ENCODE measurements at places on chromosomes 1 and 21.

DNA sequence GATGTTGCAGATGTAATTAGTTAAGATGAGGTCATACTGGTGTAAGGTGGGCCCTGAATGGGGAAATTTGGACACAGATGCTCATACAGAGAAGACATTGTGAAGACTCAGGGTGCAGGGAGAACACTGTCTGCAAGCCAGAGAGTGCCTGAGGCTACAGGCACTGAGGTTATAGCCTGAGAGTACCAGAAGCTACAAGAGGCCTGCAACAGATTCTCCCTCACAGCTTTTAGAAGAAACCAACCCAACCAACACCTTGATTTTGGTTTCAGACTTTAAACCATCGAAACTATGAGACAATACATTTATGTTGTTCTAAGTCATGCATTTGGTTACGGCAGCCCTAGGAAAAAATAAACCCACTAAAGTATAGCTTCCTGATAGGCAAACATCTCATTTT, 321.7 kb upstream of the USP25 start:
- no peak for DNase-seq

DNA sequence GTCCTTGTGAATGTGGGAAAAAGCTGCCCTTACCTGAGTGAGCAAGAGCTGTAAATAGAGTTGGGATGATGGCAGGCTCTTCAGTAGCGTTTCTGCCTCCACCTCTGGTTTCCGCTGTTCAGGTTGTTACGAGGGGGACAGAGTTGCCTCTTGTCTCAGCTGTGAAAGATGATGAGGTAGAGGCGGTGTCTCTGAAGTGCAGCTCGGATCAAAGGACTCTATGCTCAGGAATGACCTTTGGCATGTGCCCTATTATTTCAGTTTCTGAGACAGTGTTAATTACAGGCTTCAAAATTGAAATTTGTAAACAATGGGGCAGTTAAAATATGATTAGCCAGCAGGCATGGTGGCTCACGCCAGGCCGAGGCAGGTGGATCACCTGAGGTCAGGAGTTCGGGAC, 70.3 kb downstream of the VPS26C start:
- no peak for DNase-seq

DNA sequence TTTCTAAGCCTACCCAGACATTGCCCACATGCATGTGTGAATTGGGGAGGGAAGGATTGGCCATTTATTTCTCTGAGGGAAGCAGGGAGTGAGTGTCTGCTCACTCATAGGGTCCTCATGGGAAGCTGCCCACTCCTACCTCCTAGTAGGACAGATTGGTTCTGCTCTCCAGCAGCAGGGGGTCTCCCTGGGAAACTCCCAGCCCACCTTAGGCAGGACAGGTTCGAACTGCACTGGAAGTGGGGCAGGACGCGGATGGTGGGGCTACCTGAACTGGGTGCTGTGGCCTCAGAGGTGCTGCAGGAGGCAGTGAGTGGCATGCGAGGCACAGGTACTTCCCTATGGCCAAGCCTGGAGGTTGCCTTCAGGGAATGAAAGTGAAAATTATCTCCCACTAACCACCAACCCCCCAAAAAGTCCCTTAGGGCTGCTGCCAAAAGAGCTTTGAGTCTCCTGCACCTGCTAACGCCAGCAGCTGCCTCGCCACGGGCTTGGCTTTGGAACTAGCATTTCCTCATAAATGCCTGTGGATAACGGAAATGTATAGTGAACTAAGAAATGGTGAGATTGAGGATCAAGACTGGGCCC, 157.0 kb upstream of the COA6 start:
- no peak for DNase-seq

- no peak for DNase-seq
Measured at GRCh38 chr1:219120624-219121544, 52.8 kb upstream of the LYPLAL1 start.

- DNase-seq = no peak
Measured at GRCh38 chr1:47842228-47842919, 154.8 kb downstream of the TRABD2B start.

GRCh38 chr1:118132000-118132399, 53.0 kb downstream of the SPAG17 start:
- DNase-seq = no peak

DNA sequence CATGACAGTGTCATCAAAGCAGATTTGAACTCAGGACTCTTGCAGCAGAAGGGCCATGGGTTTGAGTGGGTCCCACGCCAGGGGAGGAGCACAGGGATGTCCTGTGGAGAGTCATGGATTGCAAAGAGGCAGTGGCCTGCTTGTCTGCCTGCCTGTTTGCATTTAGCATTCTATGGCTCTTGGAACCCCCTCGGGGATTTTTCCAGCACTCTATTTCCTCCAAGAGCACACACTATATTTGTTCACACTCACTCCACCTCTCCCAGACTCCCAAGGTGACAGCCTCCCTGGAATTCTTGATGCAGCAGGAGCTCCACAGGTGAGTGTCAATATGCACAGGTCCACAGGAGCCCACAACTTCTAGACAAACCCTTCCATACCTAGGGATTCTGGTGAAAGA, 73.1 kb upstream of the LRRN2 start:
- no peak for DNase-seq

DNA sequence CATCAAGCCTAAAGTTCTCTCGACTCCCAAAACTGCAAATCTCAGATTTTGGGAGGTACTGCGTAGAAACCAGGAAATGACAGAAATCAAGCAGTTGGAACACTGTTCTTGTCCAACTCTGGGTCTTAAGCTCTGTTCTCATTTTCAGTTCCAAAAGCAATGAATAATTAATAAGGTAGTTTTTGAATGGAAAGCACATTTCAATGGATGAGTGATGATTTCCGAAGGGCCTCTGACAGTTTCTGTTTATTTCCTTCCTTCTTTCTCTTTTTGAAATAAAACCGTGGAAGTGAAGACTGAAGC, 20.9 kb upstream of the TARBP1 start:
- no peak for DNase-seq

GRCh38 chr1:209238356-209238755, 345.2 kb upstream of the CAMK1G start:
- no peak for DNase-seq

DNA sequence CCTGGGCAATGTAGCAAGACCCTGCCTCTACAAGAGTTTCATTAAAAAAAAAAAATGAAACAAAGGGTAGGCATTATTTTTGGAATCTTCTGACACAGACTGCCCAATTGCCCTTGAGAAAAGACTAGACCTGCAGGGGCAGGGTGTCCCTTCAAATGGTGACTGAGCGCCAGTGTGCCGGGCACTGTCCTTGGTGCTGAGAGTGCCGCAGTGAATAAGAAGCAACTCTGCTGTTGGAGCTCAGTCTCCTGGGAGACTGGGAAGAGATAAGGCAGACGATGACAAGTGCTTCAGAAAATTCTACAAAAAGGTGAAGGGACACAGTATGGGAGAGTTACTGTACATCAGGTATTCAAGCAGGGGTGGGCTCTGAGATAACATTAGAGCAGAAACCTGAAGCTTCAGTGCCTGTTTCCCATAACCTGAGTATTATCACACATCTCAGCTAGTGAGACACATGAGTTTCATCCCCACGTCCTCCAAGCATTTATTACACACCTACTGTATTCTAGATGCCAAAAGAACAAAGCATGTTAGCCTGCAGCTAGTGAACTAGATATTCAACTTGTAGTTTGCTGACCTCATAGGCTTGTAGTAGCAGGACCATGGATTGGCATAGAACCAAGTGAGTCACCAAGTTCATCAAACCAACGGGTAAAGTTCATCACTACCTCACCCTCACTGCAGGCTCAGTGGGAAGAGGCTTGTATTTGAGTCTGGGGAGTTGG, 18.4 kb upstream of the RPL11 start:
- DNase-seq = no peak

DNA sequence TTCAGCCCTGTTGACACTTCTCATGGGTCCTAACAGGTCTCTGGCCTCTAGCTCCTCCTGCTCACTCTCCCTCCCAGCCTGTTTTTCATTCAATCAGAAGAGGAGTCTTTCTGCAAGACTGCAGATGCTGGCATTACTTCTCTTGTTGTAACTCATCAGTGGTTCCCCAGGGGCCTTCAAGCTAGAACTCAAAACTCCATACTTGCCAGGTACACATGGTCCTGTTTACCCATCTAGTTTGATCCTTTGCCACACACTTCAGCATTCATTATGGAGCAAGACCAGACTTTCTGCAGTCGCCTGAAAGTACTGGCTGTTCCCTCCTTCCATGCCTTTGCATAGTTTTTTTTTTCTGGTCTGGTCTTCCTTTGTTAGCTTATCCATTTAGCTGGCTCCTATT, 47.9 kb downstream of the SERBP1 start:
- DNase-seq = no peak

- DNase-seq = no peak
Measured at GRCh38 chr1:221286399-221286798, 407.2 kb downstream of the HLX start.

- no peak for DNase-seq
Measured at GRCh38 chr1:56258371-56258770, 321.0 kb downstream of the PLPP3 start.

GRCh38 chr1:85351202-85351828, 74.9 kb upstream of the BCL10 start:
- DNase-seq = no peak

- peak; percentile 32 for DNase-seq
Measured at GRCh38 chr1:44714944-44715571, 15.9 kb downstream of the RNU5D-1 start.

DNA sequence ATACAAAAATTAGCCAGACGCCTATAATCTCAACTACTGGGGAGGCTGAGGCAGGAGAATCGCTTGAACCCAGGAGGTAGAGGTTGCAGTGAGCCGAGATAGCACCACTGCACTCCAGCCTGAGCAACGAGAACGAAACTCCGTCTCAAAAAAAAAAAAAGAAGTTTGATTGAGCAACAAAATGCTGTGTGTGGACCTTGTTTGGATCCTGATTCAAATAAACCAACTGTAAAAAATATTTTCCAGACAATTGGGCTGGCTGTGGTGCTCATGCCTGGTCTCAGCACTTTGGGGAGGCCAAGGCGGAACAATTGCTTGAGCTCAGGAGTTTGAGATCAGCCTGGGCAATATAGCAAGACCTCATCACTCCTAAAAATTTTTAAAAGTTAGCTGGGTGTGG, 16.8 kb downstream of the PTAFR start:
- no peak for DNase-seq

DNA sequence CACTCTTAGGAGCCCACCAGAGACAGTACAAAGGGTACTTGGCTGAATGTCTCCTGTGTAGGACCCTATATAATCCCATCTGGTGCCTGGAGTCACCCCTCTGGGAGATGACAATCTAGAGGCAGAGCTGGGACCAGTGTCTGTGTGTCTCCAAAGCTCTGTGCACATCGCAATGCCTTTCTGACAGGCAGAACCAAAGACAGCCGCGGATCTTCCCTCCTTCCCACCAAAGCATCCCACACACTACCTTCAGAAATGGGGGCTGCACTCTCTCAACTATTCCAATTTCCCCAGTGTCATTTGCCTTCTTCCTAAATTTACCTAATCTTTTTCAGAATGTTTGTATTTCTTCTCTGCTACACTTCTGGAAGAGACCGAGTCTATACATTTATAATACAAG, 12.0 kb downstream of the PGBD5 start:
- DNase-seq = no peak

DNA sequence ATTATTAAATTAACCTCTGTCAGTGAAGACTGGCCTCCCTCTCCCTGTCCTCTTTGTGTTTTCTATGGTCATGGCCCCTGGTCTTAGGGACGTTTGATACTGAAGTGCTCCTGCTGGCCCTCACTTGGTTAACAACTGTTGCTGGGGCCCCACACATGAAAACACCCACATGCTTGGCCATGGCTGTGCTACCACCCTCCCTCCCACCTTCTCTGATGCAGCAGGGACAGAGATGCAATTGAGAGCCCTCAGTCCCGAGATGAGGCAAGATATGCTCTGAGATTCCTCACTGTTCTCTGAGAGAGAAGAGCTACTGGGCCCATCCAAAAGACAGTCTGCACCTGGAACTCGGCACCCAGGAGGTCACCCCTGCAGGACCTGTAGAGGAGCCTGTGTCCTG, 33.3 kb downstream of the NCMAP start:
- DNase-seq = no peak

DNA sequence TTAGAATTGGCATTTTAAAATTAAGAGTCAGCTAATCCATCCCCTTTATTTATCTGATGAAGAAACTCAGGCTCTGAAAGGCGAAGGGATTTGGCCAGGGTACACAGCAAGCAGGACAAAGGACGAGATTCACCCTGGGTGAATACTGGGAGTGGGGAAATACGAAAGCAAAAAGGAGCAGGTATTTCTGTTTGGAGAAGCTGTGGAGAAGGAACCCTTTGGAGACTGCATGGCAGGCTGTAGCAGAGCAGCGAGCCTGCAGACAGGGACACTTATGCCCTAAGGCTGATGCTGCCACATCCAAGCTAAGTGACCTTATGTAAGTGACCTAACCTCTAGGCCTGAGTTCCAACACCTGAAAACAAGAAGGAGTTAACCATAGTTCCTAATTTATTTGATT, 207.2 kb upstream of the C1orf87 start:
- DNase-seq = no peak

- DNase-seq = no peak
Measured at GRCh38 chr1:179598631-179599030, 7.0 kb downstream of the TDRD5 start.

GRCh38 chr1:93989601-93990000, 80.4 kb upstream of the GCLM start:
- no peak for DNase-seq

- DNase-seq = no peak
Measured at GRCh38 chr1:9613625-9614299, 25.1 kb downstream of the TMEM201 start.

- no peak for DNase-seq
Measured at GRCh38 chr1:88646476-88647248, 37.4 kb upstream of the PKN2 start.

DNA sequence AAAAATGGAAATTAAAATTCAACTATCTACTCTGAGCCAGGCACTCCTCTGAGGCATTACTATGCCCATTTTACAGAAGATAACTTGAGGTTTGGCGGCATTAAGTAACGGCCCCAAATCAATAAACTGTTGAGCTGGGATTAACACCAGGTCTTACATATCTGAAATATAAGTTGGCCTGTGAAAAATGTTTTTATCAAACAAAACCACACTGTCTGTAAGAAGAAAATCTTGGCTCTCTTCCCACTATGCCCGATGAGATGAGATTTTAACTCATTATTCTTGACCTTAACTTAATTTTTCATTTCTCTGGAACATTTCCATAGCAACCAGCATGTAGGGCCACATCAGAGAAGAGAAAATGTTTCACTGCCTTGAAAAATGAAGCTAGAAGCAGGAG, 21.8 kb downstream of the RC3H1 start:
- DNase-seq = no peak

- DNase-seq = no peak
Measured at GRCh38 chr1:194295685-194296084, 1109.3 kb upstream of the B3GALT2 start.

DNA sequence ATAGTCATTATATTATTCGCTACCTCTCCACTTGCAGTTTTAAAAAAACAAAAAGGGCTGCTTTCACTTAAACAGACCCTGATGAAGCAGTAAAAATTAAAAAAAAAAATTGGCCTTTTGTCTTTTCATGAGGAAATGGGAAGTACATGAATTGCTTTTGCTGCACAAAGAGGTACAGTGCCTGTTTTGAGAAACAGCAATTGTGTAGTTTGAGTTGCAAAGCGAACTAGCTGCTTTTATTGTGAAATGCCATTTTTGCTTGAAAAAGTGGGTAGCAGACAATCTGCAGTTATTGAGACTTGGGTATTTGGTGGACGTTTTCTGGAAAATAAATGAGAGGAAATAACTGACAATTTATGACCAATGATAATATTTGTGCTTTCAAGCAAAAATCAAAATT, 7.0 kb downstream of the DIP2A start:
- DNase-seq = no peak

- no peak for DNase-seq
Measured at GRCh38 chr1:212257157-212257556, 28.1 kb upstream of the PPP2R5A start.

GRCh38 chr1:11714831-11715575, 20.9 kb upstream of the AGTRAP start:
- no peak for DNase-seq
